T-helper 22 cell (primary cell): ENCODE measurements at places on chromosomes 1 and 21.

DNA sequence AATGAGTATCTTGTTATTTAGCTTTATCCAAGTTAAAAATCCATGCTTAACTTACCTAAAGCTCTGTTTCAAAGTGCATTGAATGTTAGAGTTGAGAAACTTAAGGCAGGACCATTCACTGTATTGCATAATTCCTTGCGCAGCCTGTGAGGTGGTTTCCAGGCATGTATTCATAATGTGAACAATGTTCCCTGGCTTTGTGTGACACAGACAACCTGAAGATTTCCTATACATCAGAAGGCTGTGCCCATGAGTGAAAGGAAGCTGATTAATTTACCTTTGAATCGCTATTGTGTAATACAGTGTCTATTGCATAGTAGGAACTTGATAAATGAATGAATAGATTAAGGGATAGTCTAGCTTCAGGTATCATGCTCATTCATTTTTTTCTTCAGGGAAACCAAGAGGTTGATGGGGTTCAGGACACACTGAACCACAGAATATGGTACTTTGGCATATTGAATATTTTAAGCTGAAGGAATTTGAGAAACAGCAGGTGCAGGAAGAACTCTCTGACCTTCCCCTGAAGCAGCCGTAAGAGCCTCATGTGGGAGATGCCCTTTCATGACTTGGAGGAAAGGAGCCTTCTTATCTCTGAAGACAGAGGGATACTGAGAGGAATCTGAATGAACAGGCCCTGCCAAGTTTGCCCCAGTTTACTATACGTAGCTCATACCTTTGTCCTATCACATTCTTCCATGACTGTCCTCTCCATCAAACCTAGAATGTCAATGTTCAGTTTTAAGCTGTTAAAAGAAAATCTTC lies 88.6 kb upstream of the GNG12 start:
- no peak for DNase-seq

GRCh38 chr1:7478809-7479499 lies 292.1 kb upstream of the VAMP3 start:
- no peak for DNase-seq

- DNase-seq: no peak
Measured at GRCh38 chr1:210239349-210240111, 6.9 kb downstream of the SERTAD4 start.

- no peak for DNase-seq
Measured at GRCh38 chr1:69055194-69055593, 512.5 kb upstream of the LRRC7 start.

- no peak for DNase-seq
Measured at GRCh38 chr1:3902571-3903091, 2.6 kb upstream of the C1orf174 start.

DNA sequence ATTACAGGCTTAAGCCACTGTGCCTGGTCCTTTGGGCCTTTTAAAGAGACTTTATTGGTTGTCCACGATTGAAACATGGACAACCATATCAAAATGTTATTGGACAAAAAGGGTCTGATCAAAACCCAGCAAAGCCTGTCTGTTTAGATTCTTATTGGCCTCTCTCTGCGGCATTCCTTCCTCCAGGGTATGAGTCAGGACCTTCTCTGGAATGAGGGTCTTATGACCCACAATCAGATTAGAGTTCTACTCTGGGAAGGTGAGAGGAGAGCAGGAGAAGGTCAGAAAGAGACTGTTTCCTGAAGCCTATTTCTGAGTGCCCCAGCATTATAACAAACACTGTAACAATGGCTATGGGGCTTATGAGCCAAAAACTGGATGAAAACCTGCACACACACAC lies 7.9 kb downstream of the LURAP1 start:
- DNase-seq: no peak

DNA sequence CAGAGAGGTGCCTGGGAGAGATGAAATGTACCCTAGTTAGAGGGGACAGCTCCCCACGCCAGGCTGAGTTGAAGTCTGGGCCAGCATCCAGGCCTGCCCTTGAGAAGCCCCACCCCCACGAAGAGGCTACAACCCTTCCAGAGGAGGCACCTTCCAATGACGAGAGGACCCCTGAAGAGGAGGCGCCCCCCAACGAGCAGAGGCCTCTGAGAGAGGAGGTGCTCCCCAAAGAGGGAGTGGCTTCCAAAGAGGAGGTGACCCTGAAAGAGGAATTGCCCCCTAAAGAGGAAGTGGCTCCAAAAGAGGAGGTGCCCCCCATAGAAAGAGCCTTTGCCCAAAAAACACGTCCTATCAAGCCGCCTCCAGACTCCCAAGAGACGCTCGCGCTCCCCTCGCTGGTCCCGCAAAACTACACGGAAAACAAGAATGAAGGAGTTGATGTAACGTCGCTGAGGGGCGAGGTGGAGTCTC lies 3.1 kb downstream of the EVA1B start:
- no peak for DNase-seq

DNA sequence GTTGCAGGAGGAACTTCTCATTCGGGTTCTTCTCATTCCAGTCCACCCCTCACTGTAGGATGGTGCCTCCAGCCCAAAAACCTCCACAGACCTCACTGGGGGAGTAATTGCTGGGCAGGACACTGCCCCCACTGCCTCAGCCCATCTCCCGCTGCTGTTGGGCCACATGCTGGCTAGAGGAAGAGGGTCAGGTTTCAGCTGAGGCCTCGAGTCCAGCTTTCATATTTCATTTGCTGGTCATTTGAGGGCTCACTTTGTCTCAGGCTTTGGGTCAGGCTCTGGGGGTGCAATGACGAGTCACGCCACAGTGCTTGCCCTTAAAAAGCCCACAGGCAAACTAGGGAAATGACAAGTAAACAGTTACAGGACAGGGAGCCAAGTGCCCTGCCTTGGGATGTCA lies 9.3 kb downstream of the CDK18 start:
- DNase-seq: no peak

GRCh38 chr1:204177133-204177532 lies 11.0 kb upstream of the REN start:
- no peak for DNase-seq

DNA sequence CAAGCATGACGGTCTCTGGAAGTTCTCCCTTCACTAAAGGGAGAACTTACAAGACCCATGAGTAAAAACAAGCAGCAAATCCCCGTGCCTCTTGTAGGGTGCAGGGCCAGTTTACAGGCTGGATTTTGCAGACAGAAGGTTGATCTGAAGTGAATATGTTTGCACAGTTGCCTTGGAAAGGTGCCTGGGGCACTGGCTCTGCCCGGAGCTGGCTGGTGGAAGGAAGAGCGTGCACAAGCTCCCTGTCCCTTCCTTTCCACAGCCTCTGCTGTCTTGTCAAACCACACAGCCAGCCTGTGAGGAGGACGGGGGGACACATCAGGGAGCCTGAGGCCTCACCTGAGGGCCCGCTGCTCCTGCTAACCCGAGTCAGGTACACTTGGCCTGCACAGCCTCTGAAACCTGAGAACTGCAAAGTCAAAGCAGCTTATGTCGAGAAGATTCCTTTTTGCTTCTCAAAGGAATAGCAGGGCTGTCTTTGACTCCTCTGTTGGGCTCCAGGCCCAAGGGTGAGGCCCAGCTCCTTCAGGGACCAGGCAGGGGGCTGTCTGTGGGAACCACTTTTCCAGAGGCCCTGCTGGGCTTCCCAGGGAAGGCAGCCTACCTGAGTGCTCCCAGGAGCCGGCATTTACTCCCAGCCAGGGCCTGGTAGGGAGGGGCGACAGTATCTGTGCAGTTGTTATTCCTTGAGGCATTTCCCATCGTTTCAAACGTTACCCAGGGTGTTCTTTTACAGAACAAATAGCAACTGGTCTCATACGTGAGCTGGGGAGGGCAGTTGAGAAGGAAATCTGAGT lies 251.5 kb downstream of the SIPA1L2 start:
- no peak for DNase-seq

- no peak for DNase-seq
Measured at GRCh38 chr21:37415939-37416338, 49.4 kb downstream of the DYRK1A start.

DNA sequence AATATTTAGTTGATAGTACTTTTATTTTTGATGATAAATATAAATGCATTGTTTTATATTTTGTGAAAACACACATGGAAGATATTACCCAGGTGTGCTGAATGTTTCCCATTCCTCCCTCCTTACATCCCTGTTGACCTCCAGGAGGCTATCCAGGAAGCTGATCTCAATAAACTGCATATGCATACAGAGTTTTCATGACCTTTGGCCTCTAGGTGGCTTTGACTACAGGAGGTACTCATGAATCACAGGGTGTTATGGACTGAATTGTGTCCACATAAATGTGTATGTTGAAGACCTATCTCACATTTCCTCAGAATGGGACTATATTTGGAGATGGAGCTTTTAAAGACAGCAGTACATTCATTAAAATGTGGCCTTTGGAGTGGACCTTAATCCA lies 914.9 kb upstream of the NCAM2 start:
- DNase-seq: no peak

DNA sequence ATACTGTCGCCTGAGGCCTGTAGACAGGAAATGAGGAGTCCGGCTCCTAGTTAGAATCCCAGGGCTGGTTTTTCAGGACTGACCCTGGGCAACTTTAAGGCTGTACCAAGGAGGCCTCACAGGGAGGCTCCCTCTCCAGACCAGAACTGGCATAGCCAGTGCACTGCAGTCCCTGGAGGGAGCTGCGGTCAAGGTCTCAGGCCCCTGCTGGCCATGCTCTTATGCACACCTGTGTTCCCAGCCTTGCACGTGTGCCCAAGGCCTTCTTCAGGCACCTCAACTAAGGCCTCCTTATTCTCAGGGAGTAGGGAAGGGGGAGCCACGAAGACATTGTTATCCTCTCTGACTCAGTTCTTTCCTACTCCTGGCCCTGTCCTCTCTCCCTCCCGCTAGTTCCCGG lies 22.0 kb upstream of the IFNAR1 start:
- DNase-seq: no peak

DNA sequence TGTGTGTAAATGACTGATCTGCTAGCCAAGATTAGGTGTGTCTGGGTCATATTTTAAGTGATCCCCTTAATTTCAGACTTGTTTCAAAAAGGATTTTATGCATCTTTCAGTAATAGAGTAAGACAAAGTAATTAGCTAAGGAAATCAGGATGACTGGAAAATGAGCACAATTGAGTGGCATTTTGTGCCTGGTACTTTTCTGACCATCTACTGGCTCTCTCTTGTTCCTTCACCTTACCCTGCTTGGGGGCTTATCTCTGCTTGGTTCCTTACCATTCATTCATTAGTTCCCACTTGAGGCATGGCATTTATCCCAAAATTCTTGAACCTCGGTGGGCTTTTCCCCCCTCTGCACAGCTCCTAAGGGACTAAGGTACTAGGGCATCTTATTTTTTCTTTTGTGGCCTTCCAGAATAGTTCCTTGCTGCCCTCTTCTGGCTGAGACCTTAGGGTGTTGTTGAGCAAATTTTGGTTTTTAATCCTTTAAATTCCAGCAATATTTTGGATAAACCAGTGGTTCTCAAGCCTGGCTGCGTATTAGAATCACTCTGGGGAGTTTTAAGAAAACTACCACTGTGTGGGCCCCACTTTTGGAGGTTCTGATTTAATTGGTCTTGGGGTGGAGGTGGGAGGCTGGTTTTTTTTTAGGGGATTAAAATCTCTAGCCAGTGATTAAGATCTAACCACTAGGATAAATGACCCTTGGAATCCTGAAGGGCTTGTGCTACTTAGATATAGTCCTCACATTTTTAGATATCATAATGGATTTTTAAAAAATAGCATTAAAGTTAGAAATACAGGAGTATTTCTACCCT lies 50.8 kb downstream of the HS2ST1 start:
- DNase-seq: no peak

DNA sequence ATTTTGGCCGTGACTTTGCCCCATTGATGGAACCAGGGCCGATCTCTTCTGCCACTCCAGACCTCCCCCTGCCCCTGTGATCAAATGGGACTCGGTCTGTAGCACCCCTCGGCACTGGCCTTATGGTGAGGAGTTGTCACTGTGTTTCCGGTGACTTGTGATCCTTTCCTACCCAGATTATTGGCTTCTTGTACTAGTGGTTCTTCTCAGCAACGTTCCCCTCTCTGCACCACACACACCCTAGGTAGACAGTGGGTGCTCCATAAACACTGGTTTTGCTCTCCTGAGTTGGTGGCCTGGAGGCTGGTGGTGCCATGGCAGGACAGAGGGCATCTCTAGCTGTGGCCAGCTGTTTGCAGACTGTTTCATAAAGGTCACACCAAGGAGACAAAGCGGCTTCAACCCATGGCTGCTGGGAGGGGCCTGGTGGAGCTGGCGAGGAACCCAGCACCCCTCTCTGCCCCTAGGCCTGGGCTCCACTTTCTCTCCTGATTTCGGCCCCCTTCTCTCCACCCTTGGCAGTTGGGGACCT lies 50.7 kb downstream of the DHRS3 start:
- no peak for DNase-seq
